GM23338 (cell line): ENCODE measurements at places on chromosomes 2 and 18.

GRCh38 chr2:218815244-218815637 lies 16.4 kb downstream of the PRKAG3 start:
- DNase-seq: no peak

DNA sequence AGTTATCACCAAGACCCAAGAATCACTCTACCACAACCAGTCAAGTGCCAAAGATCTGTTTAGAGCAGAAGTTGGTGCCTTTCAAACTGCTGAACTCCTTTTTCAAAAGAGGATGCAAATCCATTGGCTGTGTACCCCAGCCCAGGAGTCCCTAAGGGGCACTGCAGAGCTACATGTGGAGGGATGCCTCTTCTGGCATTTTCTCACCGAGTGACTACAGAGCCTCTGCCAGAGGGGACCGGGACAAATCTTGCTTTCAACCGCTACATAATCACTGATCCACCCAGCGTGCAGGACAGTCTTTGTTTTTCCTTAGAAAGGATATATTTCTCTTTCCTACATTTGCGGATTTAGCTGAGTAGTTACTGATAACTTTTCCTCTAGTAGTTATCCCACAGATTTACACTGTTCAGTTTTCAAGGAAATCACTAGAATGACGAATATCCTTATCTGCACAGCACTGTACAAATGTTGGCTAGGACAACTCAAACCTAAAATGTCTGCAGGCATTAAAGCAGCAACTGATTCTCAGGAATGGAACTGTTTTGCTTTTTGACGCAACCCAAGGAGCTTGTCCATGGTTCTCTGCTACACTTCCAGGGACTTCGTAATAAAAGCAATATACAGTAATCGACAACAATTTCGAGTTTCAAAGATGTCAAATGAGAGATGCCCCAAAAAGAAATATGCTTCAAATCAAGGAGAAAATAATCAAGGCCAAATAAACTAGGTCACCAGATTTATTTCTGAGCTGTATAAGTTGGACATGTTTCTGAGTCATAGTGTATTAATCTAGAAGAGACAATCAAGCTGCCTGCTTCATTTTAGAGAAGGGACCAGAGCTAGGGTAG lies 24.1 kb downstream of the EPB41L3 start:
- DNase-seq: peak; percentile 14

- no peak for DNase-seq
These were observed 15.4 kb downstream of the TMEM163 start for GRCh38 chr2:134703426-134703825.

DNA sequence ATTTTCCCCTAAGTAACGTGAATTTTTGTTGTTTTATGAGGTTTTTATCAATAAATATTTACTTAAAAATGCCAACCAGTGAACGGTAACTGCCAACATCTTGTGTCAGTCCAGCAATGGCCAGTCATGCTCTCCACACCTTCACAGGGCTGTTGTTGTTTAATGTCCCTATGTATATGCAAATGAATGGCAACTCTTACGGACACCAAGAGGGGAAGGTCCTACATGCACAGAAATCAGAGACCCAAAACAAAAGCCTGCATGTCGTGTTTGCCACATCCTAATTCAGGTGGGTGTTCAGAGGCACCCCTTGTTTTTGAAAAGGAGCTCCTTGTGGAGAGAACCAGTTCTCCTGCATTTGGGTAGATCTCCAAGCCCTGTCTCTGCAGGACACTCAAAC lies 4.8 kb upstream of the FTCDNL1 start:
- DNase-seq: peak; percentile 28

- no peak for DNase-seq
These were observed 22.2 kb upstream of the YWHAQ start for GRCh38 chr2:9652898-9653479.

DNA sequence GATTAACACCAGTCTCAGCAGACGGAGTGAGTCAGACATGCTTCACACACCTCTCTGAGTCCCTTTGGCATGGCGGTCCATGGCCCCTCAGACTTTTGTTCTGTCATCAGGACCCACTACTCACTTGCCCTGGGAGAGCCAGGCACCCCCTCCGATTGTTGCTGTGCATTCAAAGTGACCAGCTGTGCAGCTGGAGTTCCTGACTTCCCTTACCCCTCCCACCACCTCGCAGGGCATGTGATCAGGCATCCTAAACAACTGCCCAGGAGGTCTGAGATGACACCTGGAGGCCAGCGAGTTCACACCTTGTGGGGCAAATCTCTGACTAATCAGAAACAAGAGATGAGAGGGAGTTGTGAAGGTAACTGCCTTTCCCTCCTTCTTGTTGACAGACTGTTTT lies 35.3 kb upstream of the HDAC4 start:
- no peak for DNase-seq

- no peak for DNase-seq
These were observed 115.9 kb downstream of the SH3RF3 start for GRCh38 chr2:109244750-109245382.

DNA sequence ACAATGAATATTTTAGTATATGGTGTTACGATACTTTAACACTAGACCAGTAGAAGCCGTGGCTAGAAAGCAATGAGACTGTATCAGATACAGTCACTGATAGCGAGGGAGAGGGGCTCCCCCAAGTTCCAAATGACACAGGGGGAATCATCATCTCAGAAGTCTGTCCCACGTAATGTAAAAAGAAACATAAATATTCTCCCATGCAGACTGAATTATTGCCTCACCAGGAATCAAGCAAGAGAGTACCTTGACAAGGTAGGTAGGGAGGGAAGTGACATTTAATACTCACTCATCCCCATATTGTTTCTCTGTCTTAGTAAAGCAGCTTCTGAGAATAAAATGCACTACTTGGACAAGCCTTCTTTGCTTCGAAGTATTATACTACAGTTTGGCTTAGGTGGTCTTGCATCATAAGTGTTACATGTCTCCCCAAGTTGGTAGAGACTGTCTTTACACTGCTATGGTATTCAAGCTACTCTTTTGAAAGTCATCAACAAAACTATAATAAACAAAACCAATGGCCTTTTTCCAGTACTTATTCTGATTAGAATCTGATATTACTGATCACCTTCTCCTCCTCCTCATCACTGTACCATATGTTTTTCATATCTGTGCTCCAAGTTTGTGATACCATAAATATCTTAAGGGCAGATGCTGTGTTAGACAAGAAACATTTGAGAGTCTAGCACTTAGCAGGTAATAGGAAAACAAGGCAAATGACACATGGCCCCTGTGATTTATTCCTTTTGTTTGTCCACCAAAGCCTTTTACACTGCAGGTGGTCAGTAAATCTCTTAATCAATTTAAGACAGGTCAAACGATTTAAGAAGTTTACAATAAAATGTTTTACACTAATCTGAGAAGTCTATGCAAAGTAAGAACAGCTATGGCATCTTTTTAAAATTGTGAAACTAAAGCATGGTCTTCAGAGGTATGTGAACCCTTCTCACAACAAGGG lies 2.7 kb downstream of the LAPTM4A start:
- DNase-seq: no peak

DNA sequence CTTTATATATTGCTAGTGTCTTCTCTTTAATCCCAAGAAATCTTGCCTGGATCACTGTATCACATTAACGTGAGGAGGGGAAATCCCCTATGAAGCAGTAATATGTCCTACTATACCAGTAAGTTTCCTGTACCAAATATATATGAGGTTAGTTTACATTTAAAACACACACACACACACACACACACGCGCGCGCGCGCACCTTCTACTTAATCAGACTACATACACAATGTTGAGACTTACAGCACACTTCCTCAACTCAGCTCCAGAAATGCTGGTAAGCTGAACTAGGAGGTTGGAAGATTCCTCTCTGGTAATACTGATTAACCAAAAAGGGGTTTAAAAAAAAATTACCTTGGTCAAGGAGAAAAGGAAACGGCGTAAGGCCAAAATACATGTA lies 49.3 kb downstream of the USP34 start:
- no peak for DNase-seq

DNA sequence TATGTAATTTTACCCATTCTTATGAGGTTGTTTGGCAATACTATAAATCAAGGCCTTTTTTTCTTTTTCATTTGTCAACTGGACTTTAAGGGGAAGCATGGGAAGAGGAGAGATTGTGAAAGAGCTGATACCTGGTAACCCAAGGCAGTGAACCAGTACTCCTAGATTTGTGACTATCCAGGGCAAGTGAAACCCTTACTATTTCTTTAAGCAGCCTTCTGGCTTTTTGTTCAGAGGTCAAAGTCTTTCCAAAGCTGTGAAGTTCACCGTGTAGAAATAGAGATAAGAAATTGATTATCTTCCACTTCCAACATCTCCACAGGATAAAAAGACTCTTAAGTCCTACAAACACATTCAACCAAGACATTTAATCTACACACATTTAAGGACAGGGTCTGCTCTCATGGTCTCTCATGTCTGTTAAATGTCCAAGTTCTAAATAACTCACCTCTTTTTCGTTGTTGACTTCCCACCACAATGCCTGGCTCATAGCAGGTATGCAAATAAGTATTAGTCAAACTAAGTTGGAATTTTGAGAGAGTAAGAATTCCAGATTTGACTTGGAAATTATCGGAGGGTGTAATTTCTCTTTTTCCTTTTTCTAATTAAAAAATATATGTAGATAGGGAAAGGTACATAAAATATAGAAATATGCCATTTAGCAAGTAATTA lies 485.8 kb downstream of the STK39 start:
- no peak for DNase-seq

- DNase-seq: peak; percentile 29
These were observed 839 bp upstream of the GPR148 start for GRCh38 chr2:130728007-130728454.

GRCh38 chr2:208978946-208979345 lies 444.9 kb upstream of the MAP2 start:
- DNase-seq: no peak

DNA sequence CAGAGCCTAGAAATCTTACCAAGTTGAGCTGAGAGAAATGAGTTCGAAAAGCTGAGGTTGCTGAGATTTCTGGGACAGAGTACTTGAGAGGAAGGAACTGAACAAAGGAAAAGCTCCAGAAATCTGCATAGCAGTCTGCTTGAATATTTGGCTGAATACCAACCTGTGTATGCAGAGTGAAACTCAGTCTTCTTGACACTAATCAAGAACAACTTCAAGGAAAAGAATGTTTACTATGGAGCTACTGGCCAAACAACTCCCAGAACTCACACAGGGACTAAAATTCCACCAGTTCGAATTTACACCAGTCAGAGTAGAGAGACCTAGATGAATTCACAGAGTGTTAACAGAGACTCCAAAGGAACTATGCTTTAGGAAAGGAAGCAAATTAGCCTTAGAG lies 66.5 kb downstream of the USP37 start:
- DNase-seq: peak; percentile 73

GRCh38 chr2:66888791-66889631 lies 454.1 kb downstream of the MEIS1 start:
- no peak for DNase-seq

DNA sequence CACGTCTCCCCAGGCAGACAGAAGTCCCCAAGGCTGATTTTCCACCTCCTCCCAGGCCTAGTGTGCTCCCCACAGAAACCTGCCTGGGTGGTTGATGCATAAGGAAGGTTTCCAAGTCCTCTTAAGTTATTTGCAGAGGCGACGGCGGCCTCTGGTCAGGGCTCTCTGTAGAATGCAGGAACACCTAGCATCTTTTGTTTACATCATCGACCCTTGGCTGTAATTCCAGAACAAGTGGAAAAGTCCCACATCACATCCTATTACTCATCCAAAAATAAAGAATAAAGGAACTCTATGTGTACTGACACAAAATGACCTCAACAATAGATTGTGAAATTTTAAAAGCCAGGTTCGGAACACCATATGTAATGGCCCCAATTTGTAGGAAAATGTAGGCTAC lies 211.1 kb downstream of the ALPK2 start:
- DNase-seq: no peak

GRCh38 chr2:136008205-136008865 lies 22.9 kb upstream of the DARS1 start:
- no peak for DNase-seq

- no peak for DNase-seq
These were observed 361.2 kb downstream of the RND3 start for GRCh38 chr2:150126143-150126740.

DNA sequence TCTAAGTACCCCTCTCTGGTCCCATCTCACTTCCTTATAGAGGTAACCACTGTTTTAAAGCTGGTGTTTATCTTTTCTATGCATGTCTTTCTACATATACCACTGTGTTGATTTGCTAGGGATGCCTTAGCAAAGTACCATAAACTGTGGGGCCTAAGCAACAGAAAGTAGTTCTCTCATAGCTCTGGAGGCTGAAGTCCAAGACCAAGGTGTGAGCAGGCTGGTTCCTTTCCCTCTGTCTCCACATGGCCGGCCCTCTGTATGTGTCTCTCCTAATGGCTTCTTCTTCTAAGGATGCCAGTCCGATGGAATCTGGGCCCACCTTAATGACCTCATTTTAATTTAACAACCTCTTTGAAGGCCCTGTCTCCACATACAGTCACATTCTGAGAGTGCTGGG lies 40.8 kb upstream of the ROCK2 start:
- DNase-seq: no peak

- no peak for DNase-seq
These were observed 608.8 kb downstream of the LRP1B start for GRCh38 chr2:141522048-141522447.

DNA sequence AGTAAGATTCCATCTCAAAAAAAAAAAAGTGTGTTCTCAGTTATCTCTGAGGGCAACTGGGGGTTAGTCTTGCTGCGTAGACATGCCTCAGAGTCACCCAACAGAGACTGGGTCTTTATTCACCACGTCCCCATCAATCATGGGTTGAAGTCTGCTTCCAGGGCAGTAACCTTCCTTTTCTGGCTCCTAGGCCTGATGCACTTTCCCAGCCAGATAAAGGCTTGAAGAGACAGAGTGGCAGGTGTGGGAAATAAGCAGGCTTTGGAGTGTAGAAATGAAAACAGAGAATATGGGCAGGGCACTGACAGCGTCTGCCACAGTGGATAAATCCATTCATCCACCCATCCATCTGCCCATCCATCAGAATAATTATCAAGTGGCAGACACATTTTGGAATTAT lies 134.1 kb upstream of the LGALSL start:
- no peak for DNase-seq

DNA sequence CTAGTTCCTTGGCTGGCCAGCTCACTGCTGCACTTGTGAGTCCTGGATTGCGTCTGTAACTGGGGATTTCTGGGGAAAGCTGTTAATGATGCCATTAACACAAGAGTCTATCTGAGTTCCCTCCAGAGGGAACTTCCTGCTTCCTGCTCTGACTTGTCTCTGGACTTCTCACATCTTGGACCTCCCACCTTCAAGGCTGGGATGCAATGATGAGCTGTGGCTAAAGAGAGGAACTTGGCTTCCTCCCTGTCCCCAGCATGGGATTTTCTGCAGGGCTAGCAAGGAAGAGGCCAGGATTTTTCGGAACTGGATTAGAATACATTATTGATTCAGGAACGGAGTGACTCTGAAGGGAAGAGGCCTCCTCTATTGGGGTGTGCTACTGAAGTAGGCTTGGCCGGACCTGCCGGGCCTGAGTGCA lies 155.5 kb downstream of the CLIP4 start:
- DNase-seq: no peak
